ENCODE measurements at places on chromosomes 7 and 10.

GRCh38 chr10:83654689-83655088, 484.6 kb upstream of the GHITM start:
- no peak for DNase-seq

DNA sequence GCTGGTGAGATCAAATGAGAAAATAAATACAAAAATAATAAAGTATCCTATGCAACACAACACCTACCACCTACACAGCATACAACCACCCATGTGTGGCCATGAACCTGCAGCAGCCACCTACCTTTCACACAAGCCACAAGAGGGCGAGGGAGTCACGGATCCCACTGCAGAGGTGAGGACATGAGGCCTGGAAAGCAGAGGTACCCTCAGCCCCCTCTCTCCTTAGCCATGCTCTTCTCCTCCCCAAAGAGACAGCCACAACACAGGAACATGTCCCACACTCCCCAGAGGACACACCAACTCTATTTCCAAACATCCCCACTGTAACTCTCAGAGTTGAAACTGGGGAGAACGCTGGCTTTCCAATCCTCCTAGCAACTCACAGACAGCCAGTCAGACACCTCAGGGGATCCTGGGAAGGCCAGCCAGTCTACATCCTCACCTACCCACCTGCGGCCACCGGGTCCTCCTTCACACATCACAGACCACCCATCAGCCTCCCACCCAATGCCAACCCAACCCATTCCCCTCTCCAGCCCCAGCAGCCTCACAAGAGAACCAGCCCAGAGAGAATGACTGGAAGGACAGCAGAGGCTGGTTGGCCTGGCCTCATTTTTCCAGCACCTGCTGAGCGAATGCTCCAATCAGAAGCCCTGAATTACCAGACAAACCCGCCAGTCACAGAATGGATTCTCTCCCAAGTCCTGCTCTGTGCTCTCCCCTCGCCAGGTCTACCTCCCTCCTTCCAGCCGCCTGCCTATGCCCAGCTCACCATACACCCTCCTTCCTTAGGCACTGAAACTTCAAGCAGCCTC, 18.4 kb downstream of the DLG5 start:
- no peak for DNase-seq

GRCh38 chr10:33547976-33548375, 213.5 kb upstream of the NRP1 start:
- no peak for DNase-seq

- no peak for DNase-seq
These were observed 680.6 kb upstream of the MBL2 start for GRCh38 chr10:53453196-53453595.

GRCh38 chr7:101944611-101945010, 127.2 kb downstream of the CUX1 start:
- DNase-seq, result no peak

- DNase-seq, result no peak
These were observed 153.2 kb upstream of the ADO start for GRCh38 chr10:62651341-62651740.

DNA sequence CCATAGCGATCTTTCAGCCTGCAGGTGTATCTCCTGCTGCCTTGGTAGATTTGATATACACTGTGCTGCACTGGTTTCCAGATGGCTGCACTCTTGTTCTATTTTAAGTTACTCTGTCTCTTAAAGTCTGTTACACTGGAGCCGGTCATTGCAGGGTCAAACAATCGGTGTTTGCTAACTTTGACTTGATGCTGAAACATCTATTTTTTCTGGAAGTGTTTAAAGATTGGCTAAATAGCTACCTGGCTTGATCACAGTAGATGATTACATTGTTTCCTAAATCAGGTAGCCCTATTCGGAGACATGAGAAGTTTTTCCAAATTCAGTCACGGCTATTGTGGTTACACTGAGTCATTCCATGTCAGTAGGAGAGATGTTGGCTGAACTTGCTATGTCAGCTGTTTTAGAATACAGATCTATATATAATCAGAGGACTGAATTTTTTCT, 574.8 kb downstream of the ETV1 start:
- DNase-seq, result no peak

GRCh38 chr10:44725404-44725803, 185.7 kb upstream of the TMEM72 start:
- DNase-seq, result no peak

DNA sequence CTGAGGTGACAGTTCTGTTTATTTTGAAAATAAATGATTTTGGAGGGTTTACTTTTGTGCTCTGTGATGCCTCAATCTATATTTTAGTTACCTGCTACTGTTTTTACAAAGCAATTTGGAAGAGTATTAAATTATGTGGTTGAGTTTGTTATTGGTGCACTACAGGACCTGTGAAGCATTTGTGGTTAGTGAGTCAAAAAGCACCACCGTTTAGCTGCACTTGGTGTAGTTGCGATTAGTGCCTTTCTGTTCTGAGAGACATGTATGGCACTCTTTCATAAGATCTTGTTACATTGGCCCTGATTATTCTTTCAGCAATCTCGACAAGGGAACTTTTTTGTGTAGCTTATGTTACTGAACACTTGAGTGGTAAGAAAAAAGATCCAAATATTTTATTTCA, 132.2 kb downstream of the BBS9 start:
- no peak for DNase-seq

- no peak for DNase-seq
These were observed 7.7 kb downstream of the CHAT start for GRCh38 chr10:49621561-49621960.

All from stimulated activated naive CD8-positive, alpha-beta T cell treated with anti-CD3 and anti-CD28 coated beads, Interleukin-15, Interleukin-2, amounts not matched to agents 100 U/mL and 50 U/mL, for 24 hours (primary cell).